Left ventricle myocardium superior (tissue), 1 donor: ENCODE measurements at places on chromosomes 16 and 17. TPM values are rescaled to one million over a fixed set of nuclear protein-coding genes. Genes with fewer than 3 reads are reported as not detected.

The OR4D1 gene
- total RNA-seq, result not detected

The CX3CL1 gene
- 11.7 TPM for total RNA-seq

The SYNGR3 gene
- 1.0 TPM for total RNA-seq

The NUTF2 gene
- total RNA-seq, result 84.4 TPM

The PIRT gene
- total RNA-seq, result not detected

The LLGL2 gene
- 5.1 TPM for total RNA-seq

The HYDIN gene
- total RNA-seq, result 0.82 TPM

The AANAT gene
- total RNA-seq, result not detected

The LLGL1 gene
- total RNA-seq, result 9.0 TPM

The RAB26 gene
- 1.7 TPM for total RNA-seq

The THRA gene
- 98.1 TPM for total RNA-seq

The RHBDF1 gene
- 20.0 TPM for total RNA-seq

The ITGAL gene
- total RNA-seq, result 3.3 TPM

The SLC5A10 gene
- not detected for total RNA-seq

The TBC1D3E gene
- not detected for total RNA-seq

The NAGS gene
- 0.57 TPM for total RNA-seq

The SLC47A2 gene
- not detected for total RNA-seq

The SDR42E2 gene
- total RNA-seq, result not detected

The HOXB3 gene
- total RNA-seq, result 2.7 TPM

The CORO1A gene
- total RNA-seq, result 10.3 TPM

The C16orf92 gene
- not detected for total RNA-seq

The ANKRD40CL gene
- not detected for total RNA-seq

The DHX58 gene
- total RNA-seq, result 3.8 TPM

The ACOX1 gene
- 101 TPM for total RNA-seq

The ZNF629 gene
- 19.2 TPM for total RNA-seq

The CCL5 gene
- 4.2 TPM for total RNA-seq

The CCDC78 gene
- 0.50 TPM for total RNA-seq

The SPEM1 gene
- not detected for total RNA-seq

The TM4SF5 gene
- not detected for total RNA-seq

The RNF222 gene
- total RNA-seq, result not detected

The CPHXL2 gene
- total RNA-seq, result not detected

The ZFP1 gene
- total RNA-seq, result 6.7 TPM

The HSD11B2 gene
- total RNA-seq, result 0.89 TPM

The SDK2 gene
- total RNA-seq, result 1.5 TPM

The PLEKHH3 gene
- total RNA-seq, result 35.7 TPM

The KCNG4 gene
- not detected for total RNA-seq

The RIPOR1 gene
- total RNA-seq, result 76.1 TPM

The NXPH3 gene
- 3.4 TPM for total RNA-seq

The CCL2 gene
- total RNA-seq, result 22.3 TPM

The CHCT1 gene
- total RNA-seq, result not detected

The KRTAP9-8 gene
- not detected for total RNA-seq

The MEOX1 gene
- total RNA-seq, result 11.1 TPM

The IQCK gene
- total RNA-seq, result 6.5 TPM

The SLC16A5 gene
- total RNA-seq, result 7.2 TPM

The ACAP1 gene
- total RNA-seq, result 17.3 TPM

The ST6GALNAC2 gene
- total RNA-seq, result 5.1 TPM

The SLX4 gene
- total RNA-seq, result 3.2 TPM
